ENCODE measurements at places on chromosomes 3 and 15.

DNA sequence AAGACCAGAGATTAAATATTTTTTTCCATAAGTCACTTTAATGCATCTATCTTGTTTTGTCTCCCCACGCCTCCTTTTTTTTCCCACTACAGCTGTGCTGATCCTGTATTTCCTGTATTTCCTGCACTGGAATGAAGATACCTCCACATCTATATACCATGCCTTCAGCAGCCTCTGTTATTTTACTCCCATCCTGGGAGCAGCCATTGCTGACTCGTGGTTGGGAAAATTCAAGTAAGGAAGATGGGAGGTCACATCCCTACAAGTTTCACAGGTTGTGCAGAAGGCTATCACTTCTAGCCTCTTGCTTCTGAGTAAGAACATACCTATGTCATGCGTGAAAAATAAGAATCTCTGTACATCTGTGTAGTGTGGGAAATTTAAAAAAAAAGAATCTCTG lies 3.1 kb downstream of the SLC15A2 start:
- no peak for DNase-seq
- no peaks in the 10 kb centered on the region for H3K27me3 ChIP-seq
- no peaks in the 10 kb centered on the region for H3K36me3 ChIP-seq
- no peak overlapping the region for H3K4me3 ChIP-seq
- H3K27ac ChIP-seq = no peak overlapping the region

DNA sequence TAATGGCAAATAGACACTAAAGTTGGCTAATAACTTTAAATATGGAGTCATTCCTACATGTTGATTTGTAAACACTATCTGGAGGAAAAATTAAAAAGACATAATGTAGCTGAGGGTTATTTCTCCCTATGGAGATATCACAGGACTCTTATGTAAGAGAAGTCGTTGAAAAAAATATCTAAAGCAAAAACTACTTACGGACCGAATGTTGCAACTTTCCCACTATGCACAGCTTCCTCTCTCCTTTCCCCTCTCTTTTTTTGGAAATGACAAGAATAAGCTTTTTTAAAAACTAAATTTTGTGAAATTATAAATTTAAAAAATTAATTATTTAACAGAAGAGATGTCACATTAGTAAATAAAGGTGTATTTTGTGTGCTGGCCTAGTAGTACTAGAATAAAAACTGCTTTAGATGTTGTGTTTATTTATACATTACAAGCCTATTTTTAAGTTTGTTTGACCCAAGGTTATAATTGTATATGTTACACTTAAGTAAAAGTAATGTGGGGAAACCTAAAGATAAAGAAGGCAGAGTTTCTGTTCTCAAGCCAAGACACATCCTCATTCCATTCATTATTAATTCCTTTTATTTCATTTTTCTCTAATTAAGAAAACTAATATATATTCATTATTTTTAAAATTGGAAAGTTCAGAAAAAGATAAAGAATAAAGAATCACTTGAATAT lies 20.7 kb upstream of the PPARG start:
- H3K36me3 ChIP-seq = no peaks in the 10 kb centered on the region
- H3K4me3 ChIP-seq = no peak overlapping the region
- no peaks in the 10 kb centered on the region for H3K27me3 ChIP-seq
- H3K27ac ChIP-seq = no peak overlapping the region

- H3K4me1 ChIP-seq = no peaks in the 10 kb centered on the region
- H3K36me3 ChIP-seq = no peaks in the 10 kb centered on the region
- DNase-seq = no peak
- no peaks in the 10 kb centered on the region for H3K27me3 ChIP-seq
- H3K27ac ChIP-seq = no peak overlapping the region
- no peak overlapping the region for H3K4me3 ChIP-seq
These were observed 30.7 kb upstream of the EIF1B start for GRCh38 chr3:40278791-40279190.

DNA sequence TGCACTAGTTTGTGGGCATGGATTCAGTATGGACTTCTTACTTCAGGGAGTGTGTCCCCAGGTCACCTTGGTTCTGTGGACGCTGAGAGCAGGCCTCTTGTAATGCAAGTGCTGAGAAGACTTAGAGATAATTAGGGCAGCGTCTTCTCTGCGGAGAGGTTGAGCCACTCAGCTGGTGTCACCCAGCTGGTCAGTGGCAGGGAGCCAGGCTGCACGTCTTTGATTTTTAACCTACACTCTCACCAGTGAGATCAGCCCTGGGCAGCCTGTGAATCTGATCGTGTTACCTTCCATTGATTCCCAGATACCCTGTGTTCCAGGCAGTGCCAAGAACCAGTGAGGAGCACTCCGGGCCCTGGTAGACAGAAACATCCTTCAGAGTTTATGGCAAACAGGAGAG lies 92.6 kb downstream of the SLCO3A1 start:
- H3K4me1 ChIP-seq = peaks cover 63% of the 10 kb centered on the region
- H3K27me3 ChIP-seq = no peaks in the 10 kb centered on the region
- no peak overlapping the region for H3K27ac ChIP-seq
- DNase-seq = no peak

DNA sequence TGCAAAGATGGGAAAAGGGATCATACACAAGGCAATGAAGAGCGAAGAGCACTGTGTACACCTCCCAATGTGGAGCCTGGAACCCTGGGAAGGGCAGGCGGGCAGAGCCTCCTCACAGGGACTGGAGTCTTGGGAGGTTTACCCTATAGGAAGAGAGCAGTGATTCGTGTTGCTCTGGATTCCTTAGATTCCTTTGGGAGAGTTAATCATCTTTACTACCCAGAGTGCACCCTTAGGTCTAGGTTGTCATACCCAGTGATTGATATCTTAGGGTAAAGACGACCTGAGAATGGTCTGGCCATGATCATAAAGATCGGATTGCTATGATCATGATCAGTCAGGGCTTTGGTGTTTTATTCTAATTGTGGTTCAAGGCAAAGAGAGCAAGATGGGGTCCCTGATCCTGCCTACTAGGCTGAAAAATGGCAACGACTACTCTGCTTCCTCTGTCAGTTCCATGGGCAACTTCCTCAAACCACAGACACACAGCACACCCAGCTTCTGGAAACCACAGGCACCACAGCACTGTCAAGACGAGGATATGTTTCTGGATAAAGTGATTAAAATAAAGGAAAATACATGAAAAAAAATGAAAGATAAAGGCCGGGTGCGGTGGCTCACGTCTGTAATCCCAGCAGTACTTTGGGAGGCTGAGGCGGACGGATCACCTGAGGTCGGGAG lies 20.4 kb upstream of the MAP6D1 start:
- H3K27me3 ChIP-seq = no peaks in the 10 kb centered on the region
- H3K36me3 ChIP-seq = peaks cover 14% of the 10 kb centered on the region
- DNase-seq = no peak
- peak overlapping the region; percentile 61 for H3K27ac ChIP-seq
- no peak overlapping the region for H3K4me3 ChIP-seq

DNA sequence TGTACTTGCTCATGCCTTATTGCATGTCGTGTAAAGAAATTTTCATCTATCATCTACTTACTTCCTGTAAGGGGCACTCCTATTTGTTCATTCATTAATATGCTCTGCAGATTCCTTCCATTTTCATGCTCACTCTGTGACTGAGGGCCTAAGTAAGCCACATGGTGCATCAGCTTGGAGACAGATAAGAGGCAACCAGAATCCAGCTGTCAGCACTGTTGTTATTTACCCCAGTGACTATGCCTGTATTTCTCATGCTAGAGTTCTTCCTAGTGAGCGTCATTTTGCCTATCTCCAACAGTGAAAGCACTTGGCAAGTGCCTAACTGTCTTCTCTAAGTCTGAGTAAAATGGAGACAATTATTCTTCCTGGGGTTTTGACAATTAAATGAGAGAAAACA lies 124.8 kb upstream of the ABI3BP start:
- no peak overlapping the region for H3K27ac ChIP-seq
- H3K4me1 ChIP-seq = no peaks in the 10 kb centered on the region
- no peak overlapping the region for H3K4me3 ChIP-seq
- no peaks in the 10 kb centered on the region for H3K36me3 ChIP-seq
- no peaks in the 10 kb centered on the region for H3K27me3 ChIP-seq
- DNase-seq = no peak

DNA sequence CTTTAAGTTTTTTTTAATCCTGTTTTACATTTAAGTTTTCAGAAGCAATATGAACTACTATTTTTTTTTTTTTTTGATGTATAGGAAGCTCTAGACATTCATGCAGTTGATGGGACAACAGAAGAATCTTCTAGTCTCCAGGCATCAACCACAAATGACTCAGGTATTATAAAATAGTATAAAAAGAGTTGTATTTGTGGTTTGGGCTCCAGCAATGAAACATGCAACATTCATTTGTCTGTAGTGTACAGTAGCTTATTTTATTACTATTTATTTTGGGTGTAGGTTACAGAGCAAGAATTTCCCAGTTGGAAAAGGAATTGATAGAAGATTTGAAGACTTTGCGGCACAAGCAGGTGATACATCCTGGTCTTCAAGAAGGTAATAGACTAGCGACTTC lies 38.6 kb downstream of the MGA start:
- no peak overlapping the region for H3K4me3 ChIP-seq
- H3K27me3 ChIP-seq = no peaks in the 10 kb centered on the region
- peaks cover 4% of the 10 kb centered on the region for H3K4me1 ChIP-seq

GRCh38 chr3:126268866-126269265 lies 88.3 kb downstream of the KLF15 start:
- no peak for DNase-seq
- H3K4me1 ChIP-seq = peaks cover 47% of the 10 kb centered on the region
- no peaks in the 10 kb centered on the region for H3K36me3 ChIP-seq

GRCh38 chr3:72606005-72606800 lies 242.0 kb downstream of the SHQ1 start:
- no peak overlapping the region for H3K27ac ChIP-seq
- DNase-seq = no peak
- H3K4me1 ChIP-seq = peaks cover 2% of the 10 kb centered on the region
- no peaks in the 10 kb centered on the region for H3K36me3 ChIP-seq
- H3K27me3 ChIP-seq = peaks cover 2% of the 10 kb centered on the region

GRCh38 chr3:42025370-42026138 lies 63.7 kb upstream of the ULK4 start:
- H3K36me3 ChIP-seq = no peaks in the 10 kb centered on the region
- no peak overlapping the region for H3K4me3 ChIP-seq
- H3K27ac ChIP-seq = peak overlapping the region; percentile 83
- H3K4me1 ChIP-seq = peaks cover 45% of the 10 kb centered on the region
- H3K27me3 ChIP-seq = no peaks in the 10 kb centered on the region

DNA sequence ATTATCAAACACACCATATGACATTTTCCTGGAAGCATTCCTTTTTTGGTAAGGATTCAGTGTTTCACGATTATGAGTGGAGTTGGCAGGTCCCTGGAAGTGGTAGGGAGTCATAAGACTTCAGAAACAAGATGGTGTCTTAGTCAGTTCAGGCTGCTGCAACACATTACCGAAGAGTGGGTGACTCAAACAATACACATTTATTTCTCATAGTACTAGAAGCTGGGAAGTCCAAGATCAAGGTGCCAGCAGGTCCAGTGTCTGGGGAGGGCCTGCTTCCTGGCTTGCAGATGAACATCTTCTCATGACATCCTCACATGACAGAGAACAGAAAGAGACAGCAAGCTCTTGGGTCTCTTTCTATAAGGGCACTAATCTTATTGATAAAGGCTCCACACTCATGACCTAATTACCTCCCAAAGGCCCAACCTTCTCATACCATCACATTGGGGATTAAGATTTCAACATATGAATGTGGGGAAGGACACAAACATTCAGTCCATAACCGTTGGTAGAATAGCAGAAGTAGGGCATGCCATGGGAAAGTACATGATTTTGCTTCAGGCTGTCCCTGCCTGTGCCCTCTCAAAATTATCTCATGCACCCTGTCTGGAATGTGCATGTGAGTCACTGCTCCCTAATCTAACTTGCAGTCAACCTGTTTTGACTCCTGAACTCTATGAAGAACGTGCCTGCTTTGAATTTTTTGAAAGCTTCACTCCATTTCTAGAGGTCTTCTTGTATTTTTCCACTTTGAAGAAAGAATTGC lies 72.5 kb downstream of the GTPBP8 start:
- no peaks in the 10 kb centered on the region for H3K36me3 ChIP-seq
- no peak for DNase-seq
- H3K4me1 ChIP-seq = peaks cover 8% of the 10 kb centered on the region
- H3K27ac ChIP-seq = no peak overlapping the region
- no peaks in the 10 kb centered on the region for H3K27me3 ChIP-seq
- no peak overlapping the region for H3K4me3 ChIP-seq

GRCh38 chr3:171691485-171691884 lies 118.8 kb downstream of the PLD1 start:
- no peak for DNase-seq
- H3K36me3 ChIP-seq = no peaks in the 10 kb centered on the region
- no peak overlapping the region for H3K4me3 ChIP-seq
- no peaks in the 10 kb centered on the region for H3K27me3 ChIP-seq

DNA sequence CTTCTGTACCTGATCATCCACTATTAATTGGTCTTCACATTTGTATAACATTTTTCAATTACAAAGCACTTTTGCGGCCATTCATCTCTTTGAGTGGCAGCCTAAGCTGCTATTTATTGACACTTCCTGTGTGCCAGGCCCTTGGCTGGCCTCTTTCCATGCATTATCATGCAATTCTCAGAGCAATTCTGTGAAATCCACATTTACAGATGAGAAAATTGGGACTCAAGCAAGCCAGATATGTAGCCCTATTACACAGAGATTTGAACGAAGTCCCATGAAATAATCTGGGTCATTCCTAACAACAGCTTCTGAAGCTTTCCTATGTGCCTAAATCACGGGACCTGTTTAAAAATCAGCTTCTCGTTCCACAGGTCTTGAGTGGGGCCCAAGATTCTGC lies 17.4 kb downstream of the SLC6A1 start:
- H3K4me3 ChIP-seq = no peak overlapping the region
- no peak for DNase-seq
- H3K27ac ChIP-seq = no peak overlapping the region

DNA sequence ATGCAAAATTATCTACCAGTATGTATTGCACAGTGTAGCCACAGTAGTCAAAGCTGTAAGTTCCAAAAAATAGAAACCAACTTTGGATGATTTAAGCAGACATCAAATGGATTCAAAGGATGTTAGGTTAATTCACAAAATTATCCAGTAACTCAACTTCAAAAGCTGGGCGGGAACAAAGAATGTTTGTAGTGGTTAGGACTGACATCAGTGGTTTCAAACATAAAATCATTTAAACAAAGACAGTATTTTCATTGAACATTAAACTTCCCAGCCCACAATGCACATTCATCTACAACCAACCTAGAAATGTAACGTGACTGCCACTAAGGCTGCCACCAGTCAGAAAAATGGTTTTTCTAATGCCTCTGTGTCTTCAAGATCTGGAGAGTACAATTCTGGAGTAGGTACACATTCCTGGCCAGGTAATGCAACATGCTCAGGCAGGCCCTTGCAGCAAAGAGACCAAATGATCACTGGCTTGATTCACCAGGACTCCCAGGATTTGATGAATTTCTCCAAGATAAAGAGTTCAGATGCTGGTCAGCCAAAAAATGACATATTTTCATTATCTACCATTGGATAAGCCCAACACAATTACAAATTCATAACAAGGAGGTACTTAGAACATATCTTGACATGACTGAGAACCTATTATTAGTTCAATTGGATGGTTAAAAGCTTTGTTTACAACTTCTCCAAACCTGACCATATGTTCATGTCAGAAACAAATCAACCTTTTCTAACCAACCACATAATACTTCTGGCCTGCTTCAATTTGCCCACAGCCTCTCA lies 189.8 kb upstream of the CNTN4 start:
- no peaks in the 10 kb centered on the region for H3K4me1 ChIP-seq
- no peak for DNase-seq
- no peaks in the 10 kb centered on the region for H3K27me3 ChIP-seq
- H3K4me3 ChIP-seq = no peak overlapping the region

- DNase-seq = no peak
- H3K27ac ChIP-seq = no peak overlapping the region
- no peaks in the 10 kb centered on the region for H3K27me3 ChIP-seq
- no peaks in the 10 kb centered on the region for H3K4me1 ChIP-seq
- no peaks in the 10 kb centered on the region for H3K36me3 ChIP-seq
- H3K4me3 ChIP-seq = no peak overlapping the region
These were observed 459.6 kb downstream of the NSUN3 start for GRCh38 chr3:94522488-94522887.

Data from keratinocyte (primary cell).